ENCODE measurements at places on chromosomes 3 and 15.

GRCh38 chr3:38969317-38970235 lies 82.2 kb downstream of the SCN11A start:
- DNase-seq, result no peak

- DNase-seq, result no peak
Observed at GRCh38 chr3:117059956-117060270, 350.3 kb downstream of the TUSC7 start.

GRCh38 chr15:85454403-85454802 lies 74.0 kb downstream of the AKAP13 start:
- DNase-seq, result no peak

DNA sequence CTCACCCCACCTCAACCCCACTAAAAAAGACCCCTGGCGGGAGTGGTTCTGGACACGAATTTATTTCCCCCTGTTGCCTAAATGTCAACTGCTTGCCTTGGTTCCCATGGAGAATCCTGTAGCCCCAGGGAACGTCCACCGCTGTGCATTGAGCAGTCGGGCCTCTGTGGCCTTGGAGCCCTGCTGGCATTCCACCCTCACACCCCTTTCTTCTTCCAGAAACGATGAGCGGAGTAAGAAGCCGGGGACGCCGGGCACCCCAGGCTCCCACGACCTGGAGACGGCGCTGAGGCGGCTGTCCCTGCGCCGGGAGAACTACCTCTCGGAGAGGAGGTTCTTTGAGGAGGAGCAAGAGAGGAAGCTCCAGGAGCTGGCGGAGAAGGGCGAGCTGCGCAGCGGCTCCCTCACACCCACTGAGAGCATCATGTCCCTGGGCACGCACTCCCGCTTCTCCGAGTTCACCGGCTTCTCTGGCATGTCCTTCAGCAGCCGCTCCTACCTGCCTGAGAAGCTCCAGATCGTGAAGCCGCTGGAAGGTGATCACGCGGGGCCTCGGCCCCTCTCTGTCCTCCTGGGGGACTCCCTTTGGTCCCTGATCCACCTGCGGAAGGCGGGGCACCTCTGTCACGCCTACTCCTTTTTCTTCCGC lies 63.6 kb downstream of the CCK start:
- DNase-seq, result no peak

DNA sequence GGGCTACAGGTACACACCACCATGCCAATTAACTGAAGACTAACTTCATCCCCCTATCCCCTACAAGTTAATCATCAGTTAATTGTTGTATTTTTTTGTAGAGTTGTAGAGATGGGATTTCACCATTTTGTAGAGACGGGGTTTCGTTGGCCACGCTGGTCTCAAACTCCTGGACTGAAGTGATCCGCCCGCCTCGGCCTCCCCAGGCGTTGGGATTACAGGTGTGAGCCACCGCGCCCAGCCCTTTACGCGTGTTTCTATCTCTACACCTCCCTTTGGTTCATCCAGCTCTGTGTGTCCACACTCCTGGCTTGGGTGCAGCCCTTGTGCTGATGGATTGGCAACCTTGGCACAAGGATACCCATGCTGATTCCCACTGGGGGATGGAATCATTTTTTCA lies 258.8 kb downstream of the FAM43A start:
- DNase-seq, result no peak

GRCh38 chr15:95247071-95247984 lies 1016.0 kb downstream of the MCTP2 start:
- DNase-seq, result no peak

- no peak for DNase-seq
Observed at GRCh38 chr3:192433704-192434103, 293.6 kb downstream of the FGF12 start.

DNA sequence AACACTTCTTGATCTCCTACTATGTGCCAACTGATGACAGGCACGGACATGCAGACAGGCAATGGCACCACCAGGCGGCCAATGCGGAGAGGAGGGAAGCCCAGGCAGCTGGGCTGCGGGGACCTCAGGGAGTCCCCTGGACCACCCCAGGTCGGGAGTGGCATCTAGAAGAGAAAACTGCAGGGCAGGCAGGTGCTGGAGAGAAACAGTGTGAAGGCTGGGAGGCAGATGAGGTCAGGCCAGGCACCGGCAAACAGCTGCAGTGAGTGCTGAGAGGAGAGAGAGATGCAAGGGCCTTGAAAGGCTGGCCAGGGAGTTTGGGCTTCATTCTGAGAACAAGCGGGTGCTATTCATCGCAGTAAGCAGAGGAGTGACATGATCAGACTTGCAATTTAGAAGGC lies 29.1 kb downstream of the SLC6A1 start:
- DNase-seq, result no peak

GRCh38 chr3:184186184-184186901 lies at the start of gene ABCF3:
Gene ABCF3 (plus strand): TSS chr3:184186199. CDS start chr3:184186208, 9 bp downstream.
- no peak for DNase-seq

GRCh38 chr3:45188719-45189659 lies 37.1 kb downstream of the TMEM158 start:
- DNase-seq, result no peak

DNA sequence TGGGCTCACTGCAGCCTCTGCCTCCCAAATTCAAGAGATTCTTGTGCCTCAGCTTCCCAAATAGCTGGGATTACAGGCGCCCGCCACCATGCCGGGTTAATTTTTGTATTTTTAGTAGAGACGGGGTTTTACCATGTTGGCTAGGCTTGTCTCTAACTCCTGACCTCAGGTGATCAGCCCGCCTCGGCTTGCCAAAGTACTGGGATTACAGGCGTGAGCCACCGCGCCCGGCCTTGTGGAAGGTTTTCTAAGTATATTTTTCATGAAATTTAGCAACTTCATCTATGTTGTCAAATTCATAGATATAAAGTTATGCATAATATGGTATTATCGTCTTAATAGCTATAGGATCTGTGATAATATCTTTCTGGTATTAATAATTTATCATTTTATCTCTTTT lies 275.6 kb upstream of the GRM7 start:
- no peak for DNase-seq

- DNase-seq, result no peak
Observed at GRCh38 chr3:169619793-169620192, 43.7 kb downstream of the MECOM start.

DNA sequence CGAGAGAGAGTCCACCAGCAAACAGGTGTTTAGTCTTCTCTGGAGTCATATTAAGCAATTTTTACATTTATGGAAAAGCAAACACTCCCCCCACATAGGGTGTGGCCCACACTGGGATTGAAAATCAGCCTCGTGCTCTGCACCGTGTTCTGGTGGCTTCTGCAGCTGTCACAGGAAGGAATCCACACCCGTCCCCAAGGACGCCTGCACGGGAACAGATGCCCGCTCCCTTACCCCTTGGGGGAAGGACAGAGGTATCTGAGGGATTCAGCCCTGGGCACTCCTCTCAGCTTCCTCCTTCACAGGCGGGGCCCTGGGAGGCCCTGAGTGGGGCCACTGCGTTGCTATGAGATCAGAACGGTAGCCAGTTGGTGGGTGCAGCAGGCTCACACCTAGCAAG lies 27.8 kb downstream of the LIPC start:
- no peak for DNase-seq

DNA sequence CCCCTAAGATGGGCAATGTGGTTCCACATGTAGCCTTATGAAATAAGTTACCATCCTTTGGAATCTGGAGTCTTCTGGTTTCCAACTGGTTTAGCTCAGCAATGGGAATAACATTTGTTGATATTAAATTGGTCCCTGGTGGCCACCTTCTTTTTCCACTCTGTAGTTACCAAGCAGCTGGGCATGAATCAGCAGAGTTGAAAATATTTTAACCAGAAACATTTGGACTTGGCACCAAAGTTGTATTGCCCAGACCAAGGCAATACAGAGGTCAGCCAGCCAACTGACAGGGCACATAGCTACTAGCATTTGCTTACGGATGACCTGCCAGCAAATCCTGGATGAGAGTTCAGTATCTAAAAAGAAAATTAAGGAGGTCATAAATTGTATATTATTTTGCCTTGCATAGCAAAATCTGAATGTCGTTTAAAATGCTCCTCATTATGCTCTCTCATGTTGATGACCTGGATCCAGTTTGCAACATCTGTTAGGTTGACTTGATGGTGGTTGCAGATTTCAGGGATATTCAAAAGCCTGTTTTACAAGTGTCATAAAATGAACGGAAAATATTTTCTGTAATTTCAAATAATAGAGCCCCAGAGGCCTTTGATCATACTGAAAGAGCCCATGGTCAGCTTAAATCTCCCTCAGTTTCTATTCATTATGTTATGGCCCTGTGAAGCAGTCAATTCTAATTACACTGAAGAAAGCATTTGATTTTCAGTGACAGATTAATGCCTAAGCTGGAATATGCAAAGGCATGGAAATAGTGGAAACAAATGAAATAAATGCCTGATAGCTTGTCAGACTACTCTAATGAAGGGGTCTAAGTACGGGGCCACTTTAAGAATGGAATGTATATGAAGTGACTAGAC lies 54.6 kb downstream of the PPM1L start:
- no peak for DNase-seq

DNA sequence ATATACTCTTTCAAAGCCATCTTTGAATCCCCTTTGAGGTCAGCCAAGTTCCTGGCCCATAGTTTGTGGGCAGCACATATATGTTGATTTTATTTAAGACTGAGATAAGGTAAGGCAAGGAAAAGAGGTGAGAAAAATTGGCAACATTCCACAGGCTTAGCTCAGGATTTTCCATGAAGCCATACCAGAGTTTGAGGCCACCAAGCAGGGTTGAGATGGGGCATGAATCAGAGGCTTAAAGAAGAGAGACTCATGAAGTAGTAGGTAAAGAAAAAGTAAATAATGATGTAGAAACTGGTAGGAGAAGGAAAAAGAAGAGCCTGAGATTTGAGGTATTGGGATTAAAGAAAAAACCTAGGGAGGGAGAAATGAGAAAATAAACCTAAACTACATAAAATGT lies 89.2 kb downstream of the MYO5A start:
- DNase-seq, result no peak

DNA sequence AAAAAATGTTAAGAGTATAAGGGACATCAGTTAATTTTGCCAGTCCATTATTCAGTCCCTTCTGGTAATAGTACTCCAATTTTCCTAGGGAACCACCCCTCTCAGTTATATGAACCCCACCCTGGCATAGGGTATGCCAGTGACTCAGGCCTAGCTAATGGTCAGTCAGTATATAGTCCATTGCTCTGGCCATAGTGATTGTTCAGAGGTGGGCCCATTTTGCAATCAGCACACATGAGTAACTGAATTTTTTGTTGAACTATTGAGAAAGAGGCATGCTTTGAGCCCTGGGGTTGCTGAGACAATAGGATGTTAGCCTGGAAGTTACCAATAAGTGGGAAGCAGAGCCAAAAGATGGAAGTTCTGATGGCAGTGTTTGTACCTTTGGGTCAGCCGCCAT lies 4.1 kb downstream of the LRCH3 start:
- no peak for DNase-seq

All from esophagus squamous epithelium (tissue), 5 donors.